ENCODE measurements at places on chromosomes 5 and 9. TPM values are rescaled to one million over a fixed set of nuclear protein-coding genes. Genes with fewer than 3 reads are reported as not detected.
A peak's percentile ranks its signal among the peaks of the same experiment; 100 is the strongest.

GRCh38 chr5:99445805-99446204 is 517.0 kb upstream of the CHD1 start:
- H3K4me3 ChIP-seq, result no peak overlapping the region
- H3K4me1 ChIP-seq, result no peaks in the 10 kb centered on the region
- no peaks in the 10 kb centered on the region for H3K27me3 ChIP-seq

DNA sequence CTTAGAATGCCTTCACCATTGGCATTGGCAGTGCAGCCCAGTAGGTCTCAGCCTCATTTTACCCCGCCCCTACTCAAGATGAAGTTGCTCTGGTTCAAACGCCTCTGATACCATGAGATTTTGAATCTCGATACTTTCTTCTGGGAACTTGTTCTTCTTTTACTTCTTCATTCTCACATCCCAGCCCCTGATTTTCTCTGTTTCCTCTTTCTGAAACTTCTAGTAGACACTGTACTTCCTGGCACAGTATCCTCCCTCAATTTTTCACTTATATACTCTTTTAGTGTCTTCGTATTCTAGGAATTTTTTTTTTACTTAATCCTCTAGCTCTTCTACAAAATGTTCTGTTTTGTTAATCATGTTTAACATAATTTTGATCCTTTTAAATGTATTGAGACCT is 13.1 kb upstream of the ZNF79 start:
- no peak for DNase-seq
- no peak overlapping the region for H3K4me3 ChIP-seq
- peaks cover 64% of the 10 kb centered on the region for H3K4me1 ChIP-seq
- peak overlapping the region; percentile 82 for H3K27ac ChIP-seq
- H3K27me3 ChIP-seq, result no peaks in the 10 kb centered on the region

DNA sequence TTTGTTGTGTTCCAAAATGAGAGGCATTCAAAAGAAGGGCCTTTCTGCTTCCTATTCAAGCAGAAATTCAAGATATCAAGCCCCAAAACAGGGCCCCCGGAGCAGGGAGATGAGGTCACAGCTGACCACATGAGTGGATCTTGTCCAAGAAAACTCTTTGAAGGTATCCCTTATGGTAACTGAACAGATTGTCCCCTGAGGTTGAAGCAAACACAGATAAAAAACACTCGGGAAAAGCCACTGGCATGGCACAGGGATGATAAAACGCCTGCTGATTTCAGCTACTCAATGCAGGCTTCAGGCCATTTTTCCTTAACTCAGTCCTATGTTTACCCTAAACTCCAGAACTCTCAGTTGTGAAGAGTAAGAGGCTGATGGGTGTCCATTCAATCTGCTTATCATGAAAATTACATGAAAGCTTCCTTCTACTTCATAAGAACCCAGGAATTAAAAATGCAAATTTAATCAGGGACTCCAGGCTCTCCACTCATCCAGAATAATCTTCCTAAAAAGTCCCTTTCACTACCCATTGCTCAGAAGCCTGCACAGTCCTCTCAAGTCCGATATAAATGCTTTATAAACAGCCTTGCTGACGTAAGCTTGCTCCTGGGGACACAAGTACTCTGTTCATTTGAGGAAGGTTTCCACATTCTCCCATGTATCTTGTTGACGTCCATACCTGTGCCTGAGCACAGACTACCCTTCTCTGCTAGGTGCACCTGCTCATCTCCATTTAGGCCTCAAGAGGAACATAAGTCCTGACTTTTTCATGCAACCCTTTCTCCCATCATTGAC is 35.9 kb upstream of the SLC1A3 start:
- no peaks in the 10 kb centered on the region for H3K4me1 ChIP-seq
- H3K27ac ChIP-seq, result no peak overlapping the region
- no peak for DNase-seq
- H3K4me3 ChIP-seq, result no peak overlapping the region

GRCh38 chr5:87195104-87195591 is 72.5 kb upstream of the RASA1 start:
- H3K36me3 ChIP-seq, result no peaks in the 10 kb centered on the region
- no peaks in the 10 kb centered on the region for H3K27me3 ChIP-seq
- H3K4me1 ChIP-seq, result no peaks in the 10 kb centered on the region
- DNase-seq, result no peak
- H3K4me3 ChIP-seq, result no peak overlapping the region

DNA sequence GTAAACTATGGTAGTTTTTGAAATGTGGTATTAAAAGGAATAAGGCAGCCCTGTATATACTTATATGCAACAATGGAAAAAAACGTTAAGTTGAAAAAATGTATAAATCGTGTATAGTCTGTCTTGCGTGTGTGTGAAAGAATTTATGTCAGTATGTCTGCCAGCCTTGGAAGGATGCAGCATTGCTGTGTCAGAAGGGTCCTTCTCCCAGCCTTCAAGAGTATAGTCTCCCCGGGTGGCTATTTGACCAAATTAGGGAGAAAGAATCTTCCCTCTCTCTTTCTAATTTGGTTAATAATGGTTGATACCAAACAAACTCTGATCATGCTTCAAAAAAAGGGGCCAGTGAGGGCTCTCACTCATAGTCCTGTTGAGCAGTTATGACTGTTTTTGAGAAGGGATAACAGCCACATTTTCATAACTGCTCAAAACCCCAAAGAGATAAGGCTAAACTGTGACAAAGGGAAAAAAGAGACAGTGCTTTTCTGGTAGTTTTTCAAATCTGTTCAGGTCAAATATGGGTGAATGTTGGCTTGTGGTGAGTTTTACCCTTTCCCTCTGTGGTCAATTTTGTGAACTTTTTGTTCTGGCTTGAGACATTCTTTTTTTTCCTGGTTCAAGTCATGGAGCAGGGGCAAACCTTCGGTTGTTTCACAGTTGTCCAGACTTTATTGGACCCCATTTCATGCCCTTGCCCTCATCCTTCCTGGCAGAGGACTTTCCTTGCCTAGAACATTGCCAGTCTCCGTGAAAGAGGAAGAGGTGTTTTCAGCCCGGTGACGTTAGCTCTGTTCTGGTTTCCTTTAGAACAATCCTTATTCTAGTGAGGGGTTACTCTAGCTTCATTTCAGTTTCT is 21.0 kb downstream of the SNX30 start:
- no peaks in the 10 kb centered on the region for H3K36me3 ChIP-seq
- no peak overlapping the region for H3K27ac ChIP-seq

DNA sequence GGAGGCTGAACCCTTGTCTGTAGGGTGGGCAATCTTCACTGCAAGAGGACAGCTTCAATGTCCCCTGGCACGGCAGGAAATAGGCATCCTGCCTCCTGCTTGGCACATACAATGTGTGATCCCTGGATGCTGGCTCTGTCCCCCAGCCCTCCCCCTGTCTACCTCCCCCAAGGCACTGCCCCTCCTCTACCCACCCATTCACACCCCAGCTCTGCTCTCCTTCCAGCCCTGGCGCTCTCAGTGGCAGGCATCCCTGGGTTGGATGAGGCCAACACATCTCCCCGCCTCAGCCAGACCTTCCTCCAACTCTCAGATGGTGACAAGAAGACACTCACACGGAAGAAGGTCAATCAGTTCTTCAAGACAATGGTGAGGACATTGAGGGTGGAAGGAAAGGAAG is 24.1 kb upstream of the FOXI1 start:
- no peak overlapping the region for H3K27ac ChIP-seq
- no peak overlapping the region for H3K4me3 ChIP-seq
- no peaks in the 10 kb centered on the region for H3K4me1 ChIP-seq

DNA sequence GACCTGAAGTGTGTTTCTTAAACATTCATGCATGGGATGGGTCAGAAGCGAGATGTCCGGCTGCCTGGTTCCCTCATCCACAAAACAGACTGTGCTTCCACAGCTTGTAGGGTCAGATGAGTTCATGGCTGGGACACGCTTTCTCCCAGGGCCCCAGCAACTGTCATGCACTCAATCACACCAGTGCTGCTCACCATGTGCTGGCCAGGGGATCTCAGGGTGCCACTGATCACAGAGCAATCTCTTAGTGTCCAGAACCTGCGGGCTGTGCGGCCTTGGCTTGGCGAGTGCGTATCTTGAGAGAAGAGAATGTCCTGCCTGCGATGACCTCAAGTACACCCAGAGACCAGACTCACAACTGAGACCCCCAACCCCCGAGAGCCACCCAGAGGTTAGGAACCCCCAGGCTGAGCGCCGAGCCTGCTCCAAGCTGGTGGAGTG is 26.0 kb upstream of the FCN2 start:
- no peak overlapping the region for H3K27ac ChIP-seq
- no peak overlapping the region for H3K4me3 ChIP-seq
- no peak for DNase-seq
- H3K27me3 ChIP-seq, result no peaks in the 10 kb centered on the region
- peaks cover 8% of the 10 kb centered on the region for H3K4me1 ChIP-seq
- H3K36me3 ChIP-seq, result no peaks in the 10 kb centered on the region

The SLC34A1 gene
- not detected for total RNA-seq

GRCh38 chr9:38288502-38288901 is 104.0 kb upstream of the ALDH1B1 start:
- H3K4me1 ChIP-seq, result no peaks in the 10 kb centered on the region
- no peaks in the 10 kb centered on the region for H3K36me3 ChIP-seq
- no peak overlapping the region for H3K4me3 ChIP-seq
- DNase-seq, result no peak
- no peaks in the 10 kb centered on the region for H3K27me3 ChIP-seq
- H3K27ac ChIP-seq, result no peak overlapping the region

DNA sequence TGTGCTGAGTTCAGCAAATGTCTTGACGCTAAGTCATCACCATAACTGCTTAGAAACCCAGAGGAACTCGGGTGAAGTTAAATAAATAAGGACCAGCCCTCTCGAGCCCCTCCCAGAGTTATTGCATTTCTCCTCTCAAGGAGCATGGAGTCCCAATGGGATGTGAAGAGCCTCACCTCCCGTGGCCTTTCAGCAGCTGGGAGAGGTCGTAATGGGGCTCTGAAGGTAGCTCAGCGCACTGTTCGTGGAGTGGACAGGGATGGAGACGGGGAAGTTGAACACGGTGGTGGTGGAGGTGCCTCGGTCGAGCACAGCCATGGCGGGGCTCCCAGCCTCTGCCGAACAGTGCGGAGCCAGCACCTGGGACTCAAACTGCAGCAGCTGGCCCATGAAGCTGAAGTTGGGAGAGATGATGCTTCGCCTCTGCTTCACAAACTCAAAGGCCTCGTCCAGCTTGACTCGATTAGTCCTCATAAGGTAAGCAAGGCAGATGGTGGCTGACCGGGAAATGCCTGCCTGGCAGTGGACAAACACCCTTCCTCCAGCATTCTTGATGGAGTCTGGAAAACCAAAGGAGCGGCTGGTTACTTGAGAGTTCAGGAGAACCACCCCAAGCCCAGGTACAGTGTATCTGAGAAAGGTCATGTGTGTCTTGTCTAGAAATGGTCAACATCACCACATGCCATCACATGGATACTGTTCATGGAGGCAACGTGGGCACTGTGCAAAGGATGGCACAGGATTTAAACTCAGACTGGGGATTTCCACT is 2.2 kb downstream of the DUSP1 start:
- H3K36me3 ChIP-seq, result peaks cover 25% of the 10 kb centered on the region
- peak overlapping the region; percentile 99 for H3K27ac ChIP-seq
- no peaks in the 10 kb centered on the region for H3K27me3 ChIP-seq
- peak overlapping the region; percentile 88 for H3K4me3 ChIP-seq
- H3K4me1 ChIP-seq, result peaks cover 54% of the 10 kb centered on the region
- no peak for DNase-seq

GRCh38 chr9:134800791-134801339 is 79.7 kb upstream of the FCN2 start:
- H3K4me3 ChIP-seq, result no peak overlapping the region
- H3K27ac ChIP-seq, result no peak overlapping the region
- H3K4me1 ChIP-seq, result no peaks in the 10 kb centered on the region
- H3K27me3 ChIP-seq, result no peaks in the 10 kb centered on the region
- no peak for DNase-seq

- no peaks in the 10 kb centered on the region for H3K27me3 ChIP-seq
- no peaks in the 10 kb centered on the region for H3K4me1 ChIP-seq
- DNase-seq, result no peak
- no peaks in the 10 kb centered on the region for H3K36me3 ChIP-seq
- no peak overlapping the region for H3K4me3 ChIP-seq
Measured at GRCh38 chr9:129210125-129210524, 32.1 kb upstream of the IER5L start.

The KCNMB1 gene
- total RNA-seq, result 47.1 TPM

The ROPN1L gene
- 0.68 TPM for total RNA-seq

The APBB3 gene
- total RNA-seq, result 13.5 TPM

The UBQLN1 gene
- 106 TPM for total RNA-seq

- H3K4me1 ChIP-seq, result no peaks in the 10 kb centered on the region
- no peak for DNase-seq
- H3K4me3 ChIP-seq, result no peak overlapping the region
- H3K27me3 ChIP-seq, result no peaks in the 10 kb centered on the region
- H3K36me3 ChIP-seq, result no peaks in the 10 kb centered on the region
Measured at GRCh38 chr5:14193496-14193895, 50.4 kb downstream of the TRIO start.

The APBA1 gene
- total RNA-seq, result 4.6 TPM

The ADAMTS13 gene
- total RNA-seq, result 1.9 TPM

DNA sequence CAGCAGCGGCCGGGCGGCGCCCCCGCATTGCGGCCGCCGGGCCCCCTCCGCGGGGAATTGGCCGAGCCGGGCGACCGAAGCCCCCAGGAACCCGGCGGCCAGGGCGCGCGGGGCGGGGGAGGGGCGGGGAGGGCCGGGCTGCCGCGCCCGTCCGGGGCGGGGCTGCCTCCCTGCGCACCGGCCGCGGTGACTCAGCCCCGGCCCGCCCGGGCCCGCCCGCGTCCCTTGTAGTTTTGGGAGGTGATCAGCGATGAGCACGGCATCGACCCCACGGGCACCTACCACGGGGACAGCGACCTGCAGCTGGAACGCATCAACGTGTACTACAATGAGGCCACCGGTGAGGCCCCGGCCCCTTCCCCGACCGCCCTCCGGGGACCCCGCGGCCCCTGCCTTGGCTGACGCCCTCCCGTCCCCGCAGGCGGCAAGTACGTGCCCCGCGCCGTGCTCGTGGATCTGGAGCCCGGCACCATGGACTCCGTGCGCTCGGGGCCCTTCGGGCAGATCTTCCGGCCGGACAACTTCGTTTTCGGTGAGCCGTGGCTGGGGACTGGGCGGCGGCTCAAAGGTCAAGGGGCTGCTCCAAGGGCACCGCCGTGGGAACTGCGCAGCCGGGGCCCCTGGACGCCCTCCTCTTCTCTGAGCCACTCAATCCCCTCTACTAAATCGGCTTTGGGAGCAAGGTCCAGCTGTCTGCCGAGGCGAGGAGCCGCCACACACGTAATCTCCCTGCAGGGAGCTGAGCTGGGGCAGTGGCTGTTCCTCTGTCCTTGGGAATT is 592 bp downstream of the TUBB4B start:
- peak overlapping the region; percentile 97 for H3K27ac ChIP-seq
- H3K4me1 ChIP-seq, result peaks cover 49% of the 10 kb centered on the region
- H3K27me3 ChIP-seq, result no peaks in the 10 kb centered on the region

GRCh38 chr5:173963182-173963838 is 25.7 kb upstream of the C5orf47 start:
- H3K4me1 ChIP-seq, result peaks cover 7% of the 10 kb centered on the region
- no peaks in the 10 kb centered on the region for H3K36me3 ChIP-seq
- H3K4me3 ChIP-seq, result peak overlapping the region; percentile 32
- peak overlapping the region; percentile 41 for H3K27ac ChIP-seq
- DNase-seq, result no peak
- no peaks in the 10 kb centered on the region for H3K27me3 ChIP-seq

GRCh38 chr5:149237662-149238061 is 34.0 kb upstream of the AFAP1L1 start:
- no peak for DNase-seq
- no peaks in the 10 kb centered on the region for H3K4me1 ChIP-seq
- H3K4me3 ChIP-seq, result no peak overlapping the region
- H3K27me3 ChIP-seq, result no peaks in the 10 kb centered on the region

Data from sigmoid colon (tissue), 7 donors.